Activated naive CD4-positive, alpha-beta T cell treated with anti-CD3 and anti-CD28 coated beads, Interleukin-2, amount 10 ng/mL, durations not matched to agents 7 days and 5 days (primary cell): ENCODE measurements at places on chromosomes 12 and 14.

GRCh38 chr12:109729371-109729781 lies 15.8 kb downstream of the FAM222A start:
- no peak overlapping the region for H3K27ac ChIP-seq
- peak; percentile 19 for DNase-seq
- no peak overlapping the region for H3K4me3 ChIP-seq
- H3K36me3 ChIP-seq: no peaks in the 10 kb centered on the region
- H3K27me3 ChIP-seq: peaks cover 14% of the 10 kb centered on the region
- H3K4me1 ChIP-seq: no peaks in the 10 kb centered on the region

- no peaks in the 10 kb centered on the region for H3K27me3 ChIP-seq
- no peak overlapping the region for H3K27ac ChIP-seq
- H3K36me3 ChIP-seq: peaks cover 6% of the 10 kb centered on the region
- no peak for DNase-seq
- no peak overlapping the region for H3K4me3 ChIP-seq
These were observed 27.8 kb upstream of the BMAL2 start for GRCh38 chr12:27304856-27305255.

DNA sequence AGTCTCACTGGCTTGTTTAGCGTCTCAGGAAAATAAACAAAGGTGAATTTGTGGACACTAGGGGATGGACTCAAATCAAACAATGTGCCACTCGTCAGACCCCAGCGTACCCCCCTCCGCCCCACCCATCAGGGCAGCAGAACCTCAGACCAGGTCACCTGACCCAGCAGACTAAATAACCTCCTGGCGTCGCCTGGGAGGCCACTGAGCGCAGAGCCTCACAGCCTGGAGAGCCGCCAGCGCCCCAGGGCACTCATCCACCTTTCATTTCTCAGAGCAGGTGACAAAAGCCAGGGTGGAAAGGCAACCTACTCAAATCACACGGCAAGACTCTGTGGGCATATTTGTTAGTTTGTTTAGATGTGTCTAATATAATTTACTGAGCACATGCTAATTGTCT lies 100.9 kb downstream of the DICER1 start:
- H3K4me1 ChIP-seq: peaks cover 19% of the 10 kb centered on the region
- no peaks in the 10 kb centered on the region for H3K36me3 ChIP-seq
- H3K4me3 ChIP-seq: no peak overlapping the region

DNA sequence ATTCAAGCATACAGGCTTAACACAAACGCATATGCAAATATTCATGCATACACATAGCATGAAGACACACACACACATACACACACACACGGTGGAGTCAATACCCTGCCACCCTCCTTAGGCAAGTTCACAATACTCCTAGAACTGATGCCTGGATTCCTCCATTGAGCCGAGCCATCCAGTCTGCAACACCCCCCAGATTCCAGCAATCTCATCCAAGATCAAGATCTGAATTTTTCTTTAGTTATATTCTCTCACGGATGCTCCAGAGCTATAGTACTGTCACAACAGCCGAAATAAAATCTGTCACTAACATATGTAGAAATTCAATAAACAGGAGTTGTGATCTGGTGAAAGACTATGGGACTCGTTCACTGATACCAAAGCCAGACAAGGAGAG lies 110.8 kb downstream of the NUAK1 start:
- H3K4me1 ChIP-seq: no peaks in the 10 kb centered on the region
- H3K27me3 ChIP-seq: peaks cover 7% of the 10 kb centered on the region
- H3K27ac ChIP-seq: no peak overlapping the region
- H3K4me3 ChIP-seq: no peak overlapping the region

- peaks cover 34% of the 10 kb centered on the region for H3K27me3 ChIP-seq
- no peaks in the 10 kb centered on the region for H3K36me3 ChIP-seq
- H3K27ac ChIP-seq: no peak overlapping the region
- DNase-seq: no peak
- peaks cover 10% of the 10 kb centered on the region for H3K4me1 ChIP-seq
These were observed 120.2 kb downstream of the SAMD4A start for GRCh38 chr14:54686871-54687749.

- peaks cover 5% of the 10 kb centered on the region for H3K4me1 ChIP-seq
- no peak overlapping the region for H3K4me3 ChIP-seq
- H3K27ac ChIP-seq: no peak overlapping the region
- no peaks in the 10 kb centered on the region for H3K36me3 ChIP-seq
These were observed 132.3 kb downstream of the KSR2 start for GRCh38 chr12:117836476-117836875.

- peak overlapping the region; percentile 20 for H3K27ac ChIP-seq
- peaks cover 11% of the 10 kb centered on the region for H3K4me1 ChIP-seq
- H3K36me3 ChIP-seq: peaks cover 61% of the 10 kb centered on the region
- DNase-seq: no peak
These were observed 24.0 kb downstream of the PRDM4 start for GRCh38 chr12:107736914-107737313.

GRCh38 chr12:46930101-46930500 lies 104.3 kb upstream of the SLC38A4 start:
- no peak for DNase-seq
- no peak overlapping the region for H3K4me3 ChIP-seq

GRCh38 chr12:88998421-88998820 lies 353.9 kb downstream of the DUSP6 start:
- DNase-seq: no peak
- H3K27ac ChIP-seq: no peak overlapping the region
- H3K4me3 ChIP-seq: no peak overlapping the region
